Stimulated activated CD4-positive, alpha-beta T cell treated with anti-CD3 and anti-CD28 coated beads, Interleukin-1b, Interleukin-23, amount 100 ng/mL, for 1 hour (primary cell): ENCODE measurements at places on chromosomes 6 and 20.

DNA sequence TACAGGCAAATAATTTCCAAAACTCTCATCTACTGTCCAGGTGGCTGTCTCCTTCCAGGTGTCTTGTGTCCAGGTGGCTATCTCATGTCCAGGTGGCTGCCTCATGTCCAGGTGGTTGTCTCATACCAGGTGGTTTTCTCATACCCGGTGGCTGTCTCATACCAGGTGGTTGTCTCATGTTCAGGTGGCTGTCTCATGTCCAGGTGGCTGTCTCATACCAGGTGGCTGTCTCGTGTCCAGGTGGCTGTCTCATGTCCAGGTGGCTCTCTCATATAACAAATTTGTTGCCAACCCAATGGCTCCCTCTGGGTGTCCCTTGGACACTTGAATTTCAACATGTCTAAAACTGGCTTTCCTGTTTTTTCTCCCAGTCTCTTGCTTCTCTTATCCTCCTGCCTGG, 14.3 kb upstream of the SLC22A3 start:
- no peak for DNase-seq

DNA sequence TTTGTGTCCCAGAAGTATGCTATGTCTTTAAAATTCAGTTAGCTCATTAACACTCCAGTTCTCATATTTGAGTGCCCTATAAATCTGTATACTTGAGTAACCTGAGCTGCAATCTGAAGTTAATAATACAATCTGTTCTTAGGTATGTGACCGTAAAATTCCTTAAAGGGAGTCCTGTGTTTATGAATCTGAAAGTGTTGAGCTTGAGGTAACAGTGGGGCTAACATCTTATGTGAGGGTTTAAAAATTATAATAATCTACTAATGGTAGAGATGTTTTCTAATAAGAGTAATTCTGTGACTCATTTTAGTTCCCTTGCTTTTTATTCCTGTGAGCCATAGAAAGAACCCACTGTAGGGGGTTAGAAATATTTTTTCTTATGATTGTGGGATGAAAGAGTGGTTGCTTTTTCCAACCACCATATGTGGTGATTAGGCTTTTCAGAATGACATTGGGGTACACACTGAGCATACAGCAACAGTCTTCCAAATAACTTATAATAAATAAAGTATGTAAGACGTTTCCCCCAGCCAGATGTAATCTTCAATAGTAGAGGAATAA, 121.2 kb downstream of the BCKDHB start:
- no peak for DNase-seq

DNA sequence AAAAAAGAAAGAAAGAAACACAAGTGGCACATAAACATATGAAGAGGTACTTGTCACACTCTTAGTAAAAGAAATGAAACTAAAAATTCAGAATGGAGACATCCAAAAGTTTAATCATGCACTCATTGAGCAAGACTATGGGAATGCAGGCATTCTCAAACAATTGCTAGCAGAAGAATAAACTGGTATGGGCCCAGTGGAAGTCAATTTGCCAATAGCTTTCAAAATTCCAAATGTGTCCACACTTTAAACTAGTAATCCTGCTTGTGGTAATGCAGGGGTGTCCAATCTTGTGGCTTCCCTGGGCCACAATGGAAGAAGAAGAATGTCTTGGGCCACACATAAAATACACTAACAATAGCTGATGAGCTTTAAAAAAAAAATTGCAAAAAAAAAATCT, 97.4 kb downstream of the EPB41L2 start:
- no peak for DNase-seq

- DNase-seq: no peak
Measured at GRCh38 chr6:77463861-77464494, 687 bp upstream of the HTR1B start.

DNA sequence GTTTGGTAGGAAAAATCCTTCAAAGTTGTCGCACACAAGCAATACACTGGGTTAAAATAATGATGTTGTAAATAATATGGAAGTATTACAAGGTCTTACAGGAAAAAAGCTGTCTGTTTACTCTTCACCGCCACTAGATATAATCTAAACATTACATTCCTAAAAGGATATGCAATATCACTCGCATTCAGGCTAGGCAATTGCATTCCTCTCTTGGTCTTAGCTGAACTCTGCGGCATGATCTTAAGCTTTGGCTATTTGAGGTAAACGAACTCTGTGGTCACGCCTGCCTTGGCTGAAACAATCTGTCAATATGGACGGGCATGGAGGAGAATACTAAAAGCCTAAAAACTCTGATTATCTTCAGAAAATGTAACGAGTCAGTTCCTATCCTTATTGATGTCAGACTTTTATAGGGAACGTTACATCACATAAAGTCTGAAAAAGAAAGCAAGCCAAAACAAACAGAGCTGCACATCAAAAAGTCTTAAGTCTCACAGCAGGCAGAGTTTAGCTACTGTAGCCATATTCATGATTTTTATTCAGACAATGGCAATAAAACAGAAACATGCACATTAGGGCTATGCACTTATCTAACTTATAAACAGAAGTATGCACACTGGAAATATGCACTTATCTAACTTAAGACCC, 30.8 kb upstream of the FILIP1 start:
- no peak for DNase-seq

DNA sequence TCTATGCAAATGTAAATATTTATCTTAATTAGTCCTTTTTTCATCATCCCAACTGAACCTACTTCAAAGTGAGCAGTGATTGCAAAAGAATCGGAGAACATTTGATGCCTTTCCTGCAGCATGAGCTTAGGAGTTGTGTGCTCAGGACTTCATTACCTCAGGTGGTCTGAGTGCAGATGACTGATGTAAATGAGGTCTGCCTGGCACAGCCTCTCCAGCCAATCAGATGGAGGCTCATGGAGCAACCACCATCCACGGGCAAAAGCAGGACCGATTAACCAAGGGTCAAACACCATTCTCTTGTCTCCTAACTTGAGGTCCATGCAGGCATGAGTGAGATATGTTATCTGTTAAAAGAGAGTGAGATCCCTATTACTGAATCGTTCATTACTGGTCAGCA, 165.7 kb upstream of the CARMIL1 start:
- DNase-seq: no peak

GRCh38 chr6:80771941-80772340, 665.5 kb downstream of the BCKDHB start:
- DNase-seq: no peak

GRCh38 chr6:111774346-111774703, 98.9 kb downstream of the FYN start:
- no peak for DNase-seq

DNA sequence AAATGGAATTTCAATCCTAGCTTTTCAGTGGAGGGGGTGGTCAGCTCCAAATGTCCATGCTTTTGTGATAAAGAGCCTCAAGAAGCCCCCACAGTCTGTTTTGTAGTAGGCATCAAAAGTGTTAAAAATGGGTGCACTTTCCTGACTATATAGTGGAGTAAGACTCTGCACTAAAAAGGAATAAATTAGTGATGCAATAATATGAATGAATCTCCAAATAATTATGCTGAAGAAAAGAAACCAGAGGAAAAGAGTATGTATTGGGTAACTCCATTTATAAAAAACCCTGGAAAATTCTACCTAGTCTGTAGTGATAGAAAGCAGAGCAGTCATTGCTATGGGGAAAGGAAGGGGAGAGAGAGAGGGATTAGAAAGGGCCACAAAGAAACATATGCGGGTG, 310.4 kb upstream of the SUPT3H start:
- DNase-seq: no peak

- no peak for DNase-seq
Measured at GRCh38 chr6:169189686-169190085, 64.0 kb downstream of the THBS2 start.

DNA sequence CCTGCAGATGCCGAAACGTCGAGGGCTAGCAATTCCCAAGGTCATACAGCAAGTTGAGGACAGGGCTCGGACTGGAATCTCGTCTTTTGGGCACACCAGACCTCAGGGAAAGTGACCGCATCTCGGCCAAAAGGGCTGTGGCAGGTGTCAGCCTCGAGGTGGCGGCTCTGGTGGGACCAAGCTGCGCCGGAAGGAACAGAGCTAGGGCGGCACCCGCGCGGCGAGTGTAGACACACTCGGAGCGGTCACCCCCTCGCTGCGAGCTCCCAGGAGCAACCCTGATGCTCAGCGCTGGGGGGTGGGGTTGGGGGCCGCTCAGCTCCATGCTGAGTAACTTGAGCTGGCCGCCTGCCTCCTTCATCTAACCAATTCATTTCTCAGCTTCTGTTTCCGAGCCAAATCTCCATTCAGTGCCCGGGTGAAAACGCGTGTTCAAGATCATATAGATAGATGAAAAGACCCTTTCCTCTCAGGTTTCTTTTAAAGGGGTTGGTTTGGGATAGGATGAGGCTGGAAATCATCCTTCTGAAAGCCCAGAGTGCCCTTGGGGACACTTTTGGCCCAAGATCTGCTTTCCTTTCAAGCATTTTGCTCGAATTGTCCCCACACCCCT, 2.2 kb upstream of the TUBB2B start:
- no peak for DNase-seq

DNA sequence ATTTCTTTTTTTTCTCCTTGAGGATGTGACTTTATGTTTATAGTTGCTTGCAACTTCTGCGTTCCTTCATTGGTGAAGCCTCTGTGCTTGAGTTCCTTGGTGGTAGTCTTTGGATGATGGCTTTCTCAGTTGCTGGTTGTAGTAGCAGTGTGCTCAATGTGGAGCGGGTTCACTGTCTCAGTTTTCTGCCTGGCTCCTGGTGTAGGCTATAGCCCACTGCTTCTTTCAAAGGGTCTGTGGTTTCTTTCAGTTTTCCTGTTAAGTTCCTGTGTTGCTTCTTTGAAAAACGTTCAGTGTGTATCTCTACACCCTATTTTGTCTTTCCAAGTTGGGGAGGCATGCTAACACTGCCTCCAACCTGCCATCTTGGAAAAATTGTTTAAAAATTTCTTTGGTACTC, 33.9 kb upstream of the ZBTB24 start:
- no peak for DNase-seq

- no peak for DNase-seq
Measured at GRCh38 chr6:15324427-15324985, 78.6 kb downstream of the JARID2 start.
